ENCODE measurements at places on chromosomes 12 and 14.

- DNase-seq: no peak
Measured at GRCh38 chr12:21585485-21585884, 19.2 kb downstream of the GYS2 start.

GRCh38 chr12:33977887-33978286 is 44.4 kb upstream of the ALG10 start:
- no peak for DNase-seq

DNA sequence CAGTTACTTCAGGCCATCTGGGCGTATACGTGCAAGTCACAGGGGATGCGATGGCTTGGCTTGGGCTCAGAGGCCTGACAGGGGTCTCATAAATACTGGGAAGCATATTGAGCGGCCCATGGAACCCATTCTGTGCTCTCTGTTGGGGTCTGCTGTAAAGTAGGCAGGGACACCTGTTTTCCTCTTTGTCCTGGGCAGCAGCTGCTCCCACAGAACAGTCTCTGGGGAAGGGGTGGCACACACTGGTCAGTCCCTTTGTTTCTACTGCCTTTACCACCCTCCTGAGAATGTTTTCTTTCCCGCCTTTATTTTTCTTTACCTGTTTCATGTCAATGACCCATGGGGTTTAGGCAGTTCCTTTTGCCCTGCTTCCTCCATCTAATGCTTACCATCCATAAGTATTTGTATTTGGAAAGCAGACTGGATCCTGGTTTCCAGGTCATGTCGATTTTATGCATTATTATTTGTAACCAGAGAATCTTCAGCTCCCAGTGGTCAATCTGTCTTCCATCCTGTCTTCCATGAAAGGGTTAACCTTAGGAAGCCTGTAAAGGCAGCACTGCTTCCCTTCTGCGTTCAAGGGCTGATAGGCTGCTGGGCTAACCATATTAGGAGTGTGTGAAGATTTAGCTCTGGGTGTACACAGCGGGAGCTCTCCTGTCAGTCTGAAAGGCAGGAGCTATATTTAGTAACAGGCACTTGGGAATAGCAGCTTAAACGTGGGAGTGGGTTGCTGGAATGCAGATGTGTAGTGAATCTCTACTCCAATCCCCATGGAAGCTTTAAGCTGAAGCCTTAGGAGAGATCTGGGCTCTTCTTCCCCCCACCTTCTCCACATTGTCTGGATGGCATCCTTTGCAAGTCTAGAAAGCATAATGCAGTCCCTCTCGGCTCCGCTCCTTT is 124.0 kb downstream of the DYRK2 start:
- DNase-seq: no peak

- DNase-seq: no peak
Measured at GRCh38 chr12:39043424-39043822, 138.0 kb upstream of the CPNE8 start.

GRCh38 chr12:121237415-121237814 is 27.5 kb downstream of the P2RX4 start:
- DNase-seq: no peak

DNA sequence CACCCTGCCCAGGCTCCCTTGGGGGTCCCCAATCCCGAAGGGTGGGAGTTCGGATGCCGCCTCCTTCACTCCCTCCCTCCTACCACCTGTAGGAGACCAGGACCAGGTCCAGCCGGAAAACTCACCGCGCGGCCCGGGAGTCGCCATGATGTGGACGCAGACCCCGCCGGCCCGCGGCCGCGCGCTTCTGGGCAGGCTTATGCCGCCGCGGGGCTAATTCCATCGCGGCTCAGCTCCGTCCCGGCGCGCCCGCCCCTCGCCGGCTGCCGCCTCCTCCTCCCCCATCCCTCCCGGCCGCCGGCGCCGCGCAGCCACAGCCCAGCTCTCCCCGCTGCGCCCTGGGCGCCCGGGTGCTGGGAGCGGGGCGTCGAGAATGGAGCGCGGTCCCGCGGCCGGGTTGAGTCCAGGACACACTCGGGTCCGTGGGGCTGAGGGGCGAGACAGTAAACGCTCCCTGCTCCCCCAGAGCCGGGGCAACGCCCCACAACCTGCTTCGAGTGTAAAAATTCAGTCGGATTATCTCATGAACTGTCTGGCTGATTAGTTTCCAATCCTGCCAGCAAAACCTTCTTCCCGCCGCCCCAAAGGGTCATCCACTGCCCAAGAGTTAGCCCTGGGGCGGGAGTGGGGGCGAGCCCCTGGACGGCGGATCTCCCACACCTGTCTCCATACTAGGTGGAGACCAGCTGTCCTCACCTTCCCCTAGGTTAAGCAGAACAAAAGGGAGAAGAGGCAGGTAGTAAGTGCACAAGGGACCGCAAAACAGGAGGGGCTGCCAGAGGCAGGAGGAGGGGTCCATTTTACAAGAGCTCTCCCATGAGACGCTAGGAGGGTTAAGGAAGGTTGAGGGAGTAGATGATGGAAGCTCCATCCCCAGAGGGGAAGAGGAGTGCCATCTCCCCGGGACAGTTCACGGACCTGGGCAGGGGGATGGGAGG is at the start of gene ANO2:
Gene ANO2 (minus strand): TSS at position 189 of the 938 bp plus-strand sequence. CDS start 42 bp downstream, at position 147.
- no peak for DNase-seq

DNA sequence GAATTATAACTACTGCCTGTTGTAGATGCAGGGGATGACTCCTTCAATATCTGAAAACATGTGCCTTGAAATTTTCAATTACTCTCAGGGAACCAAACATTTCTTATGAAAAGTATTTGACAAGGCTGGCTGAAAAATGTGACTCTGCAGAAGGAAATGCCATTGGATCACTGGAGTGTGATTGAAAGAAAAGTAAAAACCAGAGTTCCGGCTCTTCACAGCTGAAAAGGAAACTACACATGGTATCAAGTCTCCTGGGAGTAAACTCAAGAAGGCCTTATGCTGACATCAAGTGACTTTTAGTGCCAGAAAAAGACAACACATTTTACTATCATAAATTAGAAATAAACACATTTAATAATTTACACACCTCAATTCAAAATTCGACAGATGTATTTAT is 693.0 kb downstream of the LRFN5 start:
- no peak for DNase-seq

DNA sequence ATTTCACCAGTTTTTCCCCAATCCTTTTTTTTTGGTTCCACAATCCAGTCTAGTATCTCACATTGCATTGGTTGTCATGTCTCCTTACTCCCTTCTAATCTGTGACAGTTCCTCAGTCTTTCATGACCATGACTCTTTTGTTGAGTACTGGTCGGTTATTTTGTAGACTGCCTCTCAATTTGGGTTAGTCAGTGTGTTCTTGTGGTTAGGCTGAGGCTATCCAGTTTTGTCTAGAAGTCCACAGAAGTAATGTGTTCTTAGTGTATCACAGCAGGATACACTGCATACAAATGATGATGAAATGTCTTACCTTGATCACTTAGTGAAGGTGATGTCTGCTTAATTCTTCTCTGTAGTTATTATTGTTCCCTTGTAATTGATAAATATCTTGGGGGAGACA is 24.8 kb downstream of the PELI2 start:
- DNase-seq: no peak

DNA sequence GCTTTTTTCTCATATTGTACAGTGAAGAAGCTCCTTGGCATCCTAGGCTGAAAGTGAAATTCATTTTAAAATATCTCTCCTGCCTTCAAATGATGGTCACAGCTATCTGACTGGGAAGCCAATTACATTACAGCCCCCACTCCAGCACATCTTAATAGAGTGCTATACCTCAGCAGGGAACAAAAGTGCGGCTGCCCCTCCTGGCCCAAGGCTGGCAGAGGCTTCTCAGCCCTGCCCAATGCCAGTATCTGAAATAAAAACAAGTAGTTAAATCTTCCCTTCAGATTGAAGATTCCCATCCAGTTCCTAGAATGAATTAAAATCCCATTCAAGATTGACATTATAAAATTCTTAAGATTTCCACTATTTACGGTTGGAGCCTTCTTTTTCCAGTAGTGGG is 54.9 kb upstream of the GNG2 start:
- no peak for DNase-seq

GRCh38 chr14:21612324-21612723 is 22.4 kb downstream of the OR10G2 start:
- no peak for DNase-seq

- DNase-seq: no peak
Measured at GRCh38 chr12:86660488-86661147, 404.4 kb upstream of the MGAT4C start.

DNA sequence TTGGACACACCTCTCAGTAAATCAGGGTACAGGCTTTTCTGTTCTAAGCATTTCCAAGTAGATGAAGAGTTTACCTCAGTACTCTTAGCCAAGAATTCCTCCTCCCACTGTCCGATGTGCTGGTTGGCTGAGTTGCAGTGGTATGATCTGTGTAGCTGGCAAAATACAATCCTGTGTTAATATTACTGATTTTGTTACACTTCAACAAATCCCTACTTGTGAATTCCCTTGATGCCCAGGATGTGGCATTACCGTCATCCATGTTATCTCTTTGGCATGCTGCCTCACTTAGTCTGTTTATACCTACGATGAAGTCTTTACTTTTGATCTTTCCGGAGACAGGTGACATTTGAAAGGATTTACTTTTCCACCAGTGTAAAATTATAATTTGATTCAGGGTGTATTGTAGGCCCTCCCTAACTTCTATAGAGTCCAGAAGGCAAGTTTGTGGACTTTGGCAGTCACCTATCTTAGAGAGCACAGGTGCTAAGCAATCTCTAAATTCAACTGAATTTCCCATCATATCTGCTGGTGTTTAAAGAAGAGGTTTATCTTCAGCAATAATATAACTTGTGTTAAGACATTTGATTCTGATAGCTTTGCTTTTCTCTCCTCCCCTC is 10.1 kb downstream of the CCDC196 start:
- no peak for DNase-seq

Data from activated naive CD4-positive, alpha-beta T cell treated with anti-CD3 and anti-CD28 coated beads, Interleukin-2, amount 50 U/mL, for 72 hours (primary cell).